H9 (cell line): ENCODE measurements at places on chromosomes 2 and 18.
A peak's percentile ranks its signal among the peaks of the same experiment; 100 is the strongest.

GRCh38 chr2:16201848-16202247, 261.5 kb downstream of the MYCN start:
- no peak overlapping the region for H3K4me3 ChIP-seq
- peaks cover 2% of the 10 kb centered on the region; the same call in 2 of the 3 replicates for H3K36me3 ChIP-seq
- no peak overlapping the region for H3K27ac ChIP-seq
- H3K4me1 ChIP-seq = no peaks in the 10 kb centered on the region

DNA sequence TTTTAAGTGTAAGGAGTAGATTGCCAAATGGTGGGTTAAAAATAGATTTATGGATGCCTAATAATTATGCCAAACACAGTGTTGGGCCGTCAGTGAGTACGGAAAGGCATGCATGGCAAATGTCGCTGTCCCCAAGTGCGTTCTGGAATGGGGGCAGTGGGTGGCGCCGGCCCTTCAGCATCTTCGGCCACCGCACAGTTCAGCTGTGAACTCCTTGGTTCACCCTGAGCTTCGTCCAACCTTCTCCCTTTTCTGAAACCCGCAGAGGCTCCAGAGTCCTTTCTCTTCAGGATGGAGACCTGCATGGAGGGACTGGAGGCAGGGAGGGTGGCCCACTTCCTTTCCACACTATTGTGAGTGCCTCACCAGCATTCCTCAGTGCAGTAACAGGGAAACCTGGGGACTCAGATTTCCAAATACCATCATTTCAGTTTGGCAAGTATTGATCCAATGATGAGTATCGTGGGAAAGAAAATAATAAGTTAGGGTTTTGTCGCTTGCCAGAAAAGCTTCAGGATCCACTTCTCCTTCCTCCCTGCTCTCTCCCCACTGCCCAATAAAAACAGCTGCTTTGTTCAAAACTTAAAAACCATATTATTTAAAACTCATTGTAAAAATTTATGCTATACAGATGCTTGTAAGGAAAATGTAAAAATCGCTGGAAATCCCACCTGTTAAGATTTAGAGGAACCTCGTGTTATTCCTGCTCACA, 74.6 kb upstream of the TXNDC2 start:
- H3K27me3 ChIP-seq = no peaks in the 10 kb centered on the region
- no peak overlapping the region for H3K27ac ChIP-seq
- no peak for DNase-seq
- H3K4me3 ChIP-seq = no peak overlapping the region
- peaks cover 4% of the 10 kb centered on the region; the same call in 1 of the 2 replicates for H3K4me1 ChIP-seq
- H3K36me3 ChIP-seq = peaks cover 3% of the 10 kb centered on the region; the same call in 1 of the 3 replicates

- no peaks in the 10 kb centered on the region for H3K27me3 ChIP-seq
- no peak overlapping the region for H3K27ac ChIP-seq
- DNase-seq = no peak
- no peaks in the 10 kb centered on the region for H3K4me1 ChIP-seq
- H3K4me3 ChIP-seq = no peak overlapping the region
Observed at GRCh38 chr18:79887181-79888000, 64.1 kb downstream of the SLC66A2 start.

DNA sequence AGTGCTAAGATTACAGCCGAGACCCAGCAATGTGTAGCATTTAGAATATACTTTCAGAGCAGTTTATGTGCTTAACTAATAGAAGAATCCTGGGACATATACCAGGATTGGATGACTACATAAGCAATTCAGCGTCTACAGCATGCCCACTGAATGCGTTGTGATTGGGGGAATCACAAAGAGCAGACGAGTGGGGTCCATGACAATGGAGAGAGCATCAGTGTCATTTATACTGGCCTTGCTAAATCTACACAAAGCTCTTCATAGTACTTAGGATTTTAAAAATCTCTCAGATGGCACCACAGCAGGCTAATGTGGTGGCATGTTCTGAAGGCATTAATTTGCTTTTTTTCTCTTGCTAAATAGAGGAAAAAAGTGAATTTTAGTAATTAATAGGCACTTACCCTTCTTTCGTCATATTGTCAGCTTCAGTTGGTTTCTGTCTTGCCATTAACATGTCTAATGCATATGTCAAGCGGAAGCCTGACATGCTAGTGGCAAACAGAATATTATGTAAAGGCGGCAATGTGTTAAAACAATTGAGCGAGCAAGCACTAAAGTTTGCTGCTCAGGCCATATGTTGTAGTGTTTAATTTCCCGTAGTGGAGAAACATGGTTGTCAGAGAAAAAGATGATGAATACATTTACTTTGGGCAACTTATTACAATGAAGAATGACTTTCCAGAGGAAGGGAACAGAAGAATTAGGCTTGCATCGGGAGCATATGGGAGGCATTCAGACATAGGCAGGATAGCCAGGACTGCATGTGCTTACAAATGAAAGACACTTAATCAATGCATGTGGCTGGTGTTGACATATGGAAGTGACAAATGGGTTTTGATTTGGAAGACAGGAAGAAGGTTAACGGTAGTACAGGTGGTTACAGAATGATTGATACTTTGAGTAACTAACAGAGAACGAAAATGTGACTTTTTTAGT, 145.2 kb downstream of the ICOS start:
- no peaks in the 10 kb centered on the region for H3K36me3 ChIP-seq
- peak; percentile 30 for DNase-seq
- no peaks in the 10 kb centered on the region for H3K27me3 ChIP-seq
- no peak overlapping the region for H3K27ac ChIP-seq

DNA sequence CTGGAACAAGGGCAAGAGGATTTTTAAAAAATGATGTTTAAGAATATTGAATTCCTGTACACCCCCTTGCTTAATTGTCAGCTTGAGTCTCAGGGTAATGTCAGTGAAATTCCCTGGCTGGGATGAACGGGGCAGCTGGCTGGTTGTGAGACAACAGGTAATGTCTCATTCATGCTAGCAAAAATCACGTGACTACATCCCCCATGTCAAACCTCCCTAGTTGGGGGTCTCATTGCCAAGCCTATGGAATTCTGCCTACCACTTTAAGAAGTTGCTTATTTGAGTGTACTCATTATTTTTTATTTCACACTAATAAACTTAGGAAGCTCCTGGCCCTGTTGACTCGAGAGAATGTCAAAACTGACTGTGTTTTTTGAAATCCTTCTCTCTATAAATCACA, 218.3 kb downstream of the ICOS start:
- H3K27ac ChIP-seq = no peak overlapping the region
- H3K27me3 ChIP-seq = no peaks in the 10 kb centered on the region
- peaks cover 4% of the 10 kb centered on the region; the same call in 1 of the 2 replicates for H3K36me3 ChIP-seq
- no peak overlapping the region for H3K4me3 ChIP-seq

DNA sequence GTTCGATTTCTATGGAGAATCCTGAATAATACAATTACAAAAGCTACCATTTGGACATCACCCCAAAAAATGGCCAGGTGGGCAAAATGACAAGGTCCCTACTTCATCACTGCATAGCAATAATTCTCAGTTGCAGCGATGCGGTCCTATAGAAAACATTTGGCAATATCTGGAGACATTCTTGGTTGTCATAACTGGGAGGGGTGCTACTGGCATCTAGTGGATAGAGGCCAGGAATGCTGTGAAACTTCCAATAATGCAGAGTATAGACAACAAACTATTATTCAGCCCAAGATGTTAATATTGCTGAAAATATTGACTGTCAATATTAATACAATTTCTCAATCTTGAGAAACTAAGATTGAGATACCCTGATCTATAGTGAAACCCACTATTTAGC, 637.8 kb upstream of the PKDCC start:
- no peak overlapping the region for H3K27ac ChIP-seq
- no peak overlapping the region for H3K4me3 ChIP-seq
- no peaks in the 10 kb centered on the region for H3K4me1 ChIP-seq

DNA sequence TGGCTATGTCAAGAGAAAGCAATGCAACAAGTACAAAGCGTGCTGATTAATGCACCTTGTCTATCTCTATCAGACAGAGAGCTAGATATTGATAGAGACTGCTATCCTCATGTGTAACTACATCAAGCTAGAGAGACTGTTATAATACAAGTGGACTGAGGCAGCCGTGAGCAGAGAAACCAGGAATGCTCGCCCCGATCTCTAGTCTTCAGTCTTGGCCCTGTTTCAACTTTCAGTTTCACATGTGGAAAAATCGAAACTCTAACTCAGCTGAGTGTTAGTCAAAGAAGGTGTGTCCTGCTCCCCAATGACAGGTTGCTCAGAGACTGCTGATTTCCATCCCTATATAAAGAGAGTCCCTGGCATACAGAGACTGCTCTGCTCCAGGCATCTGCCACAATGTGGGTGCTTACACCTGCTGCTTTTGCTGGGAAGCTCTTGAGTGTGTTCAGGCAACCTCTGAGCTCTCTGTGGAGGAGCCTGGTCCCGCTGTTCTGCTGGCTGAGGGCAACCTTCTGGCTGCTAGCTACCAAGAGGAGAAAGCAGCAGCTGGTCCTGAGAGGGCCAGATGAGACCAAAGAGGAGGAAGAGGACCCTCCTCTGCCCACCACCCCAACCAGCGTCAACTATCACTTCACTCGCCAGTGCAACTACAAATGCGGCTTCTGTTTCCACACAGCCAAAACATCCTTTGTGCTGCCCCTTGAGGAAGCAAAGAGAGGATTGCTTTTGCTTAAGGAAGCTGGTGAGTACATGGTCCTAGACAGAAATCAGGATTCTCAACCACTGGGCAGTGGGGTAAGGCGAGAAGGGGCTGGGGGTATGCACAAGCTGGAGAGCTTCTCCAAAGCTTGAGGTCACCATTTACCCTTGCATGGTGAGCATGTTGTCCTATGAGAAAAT, at the start of gene RSAD2:
Gene RSAD2 (plus strand): TSS at position 376 of the 903 bp plus-strand sequence. CDS start 24 bp downstream, at position 400.
- no peaks in the 10 kb centered on the region for H3K27me3 ChIP-seq
- H3K27ac ChIP-seq = no peak within 1 kb of the TSS
- H3K4me1 ChIP-seq = no peaks in the 10 kb centered on the region
- DNase-seq = no peak

DNA sequence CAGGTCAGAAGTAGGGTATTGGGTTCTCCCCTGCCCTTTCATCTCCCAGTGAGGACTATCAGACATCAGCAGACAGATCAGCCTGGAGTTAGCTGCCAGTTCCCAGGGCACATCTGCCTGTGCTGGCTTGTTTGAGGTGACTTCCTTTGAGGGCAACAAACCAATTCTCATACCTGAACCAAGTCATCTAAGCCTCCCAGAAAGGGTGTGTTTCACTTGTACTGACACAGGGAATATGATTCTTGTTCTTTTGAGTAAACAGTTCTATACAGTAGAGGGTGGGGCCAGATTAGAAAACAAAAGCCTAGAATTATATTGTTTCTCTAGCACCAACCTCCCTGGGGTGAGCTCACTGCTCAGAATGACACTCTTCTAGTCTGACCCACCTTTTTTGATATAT, 591.9 kb downstream of the SLC4A3 start:
- H3K27me3 ChIP-seq = no peaks in the 10 kb centered on the region
- no peak for DNase-seq
- no peak overlapping the region for H3K4me3 ChIP-seq

GRCh38 chr2:144663207-144663606, 143.3 kb upstream of the ZEB2 start:
- no peaks in the 10 kb centered on the region for H3K36me3 ChIP-seq
- H3K4me1 ChIP-seq = no peaks in the 10 kb centered on the region; the same call in 1 of the 2 replicates
- no peak overlapping the region for H3K27ac ChIP-seq
- H3K4me3 ChIP-seq = no peak overlapping the region
